Endothelial cell of umbilical vein (primary cell): ENCODE measurements at places on chromosomes 6 and 20. TPM values are rescaled to one million over a fixed set of nuclear protein-coding genes. Genes with fewer than 3 reads are reported as not detected.

RGL2 gene
- 85.8 and 90.3 TPM in 2 replicates for total RNA-seq

ARFGEF3 gene
- total RNA-seq, result 7.0 and 7.3 TPM in 2 replicates

SMLR1 gene
- total RNA-seq, result not detected in 2 replicates

TMEM151B gene
- total RNA-seq, result 0.07 TPM in 1 of 2 replicates, not detected in the other
